ENCODE measurements at places on chromosomes 16 and 17.

DNA sequence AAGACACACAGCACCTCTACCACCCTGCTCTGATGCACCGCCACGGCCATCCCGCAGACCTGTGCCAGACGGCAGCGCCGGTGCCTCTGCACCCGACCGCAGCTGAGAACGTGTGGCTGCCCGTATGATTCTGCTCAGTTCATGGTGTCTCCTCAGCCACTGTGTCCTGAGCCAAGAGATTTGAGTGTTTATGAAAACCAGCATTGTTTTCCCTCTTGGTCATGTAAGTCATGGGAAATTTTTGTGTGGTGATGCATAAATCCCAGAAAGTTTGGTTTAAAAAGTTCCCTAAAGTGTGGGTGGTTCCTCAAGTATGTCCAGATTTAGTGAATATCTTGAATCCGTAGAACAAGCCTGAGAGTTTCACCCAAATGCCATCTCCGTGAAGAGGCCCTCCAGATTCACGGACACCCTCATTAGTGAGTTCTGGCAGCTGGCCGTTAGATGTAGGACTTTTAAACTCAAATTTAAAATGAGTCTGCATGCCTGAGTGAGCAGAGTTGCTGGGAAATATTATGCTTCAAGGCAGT, 57.6 kb downstream of the CDRT4 start:
- no peak for DNase-seq

DNA sequence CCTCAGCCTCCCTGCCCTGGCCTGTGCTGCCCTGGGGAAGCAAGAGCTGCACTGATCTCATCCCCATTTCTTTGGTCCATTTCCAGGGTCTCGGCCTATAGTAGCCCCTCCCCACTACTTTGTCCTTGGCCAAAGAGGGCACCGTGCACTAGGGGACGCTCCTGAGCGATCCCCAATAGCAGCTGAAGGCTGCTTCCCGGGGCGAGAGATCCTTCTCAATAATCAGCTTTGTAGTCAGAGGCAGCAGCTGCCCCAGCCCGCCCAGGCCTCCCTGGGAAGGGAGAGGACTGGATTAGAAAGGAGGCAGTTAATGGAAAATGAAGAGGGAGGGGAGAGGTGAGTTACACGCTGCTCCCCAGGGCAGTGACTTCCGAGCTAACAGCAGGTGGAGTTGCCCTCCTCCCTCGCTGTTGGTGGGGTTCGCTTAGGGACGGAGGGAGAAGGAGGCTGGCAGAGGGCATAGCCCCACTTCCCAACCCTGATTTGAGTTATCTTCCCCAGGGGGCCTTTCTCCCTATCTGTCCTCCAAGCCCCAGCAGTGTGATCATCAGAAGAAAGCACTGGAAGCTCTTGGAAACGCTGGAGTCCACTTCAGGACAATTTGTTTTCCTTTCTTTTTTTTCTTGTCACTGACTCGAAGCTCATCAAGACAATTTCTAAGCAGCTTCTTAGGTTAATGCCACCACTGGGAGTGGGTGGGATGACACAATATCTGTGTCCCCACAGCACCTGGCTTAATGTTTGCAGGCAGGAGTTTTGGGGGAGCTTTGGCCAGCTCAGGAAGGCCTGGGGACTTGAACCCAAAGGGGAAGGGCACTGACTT, 2.6 kb downstream of the MXRA7 start:
- DNase-seq = no peak

DNA sequence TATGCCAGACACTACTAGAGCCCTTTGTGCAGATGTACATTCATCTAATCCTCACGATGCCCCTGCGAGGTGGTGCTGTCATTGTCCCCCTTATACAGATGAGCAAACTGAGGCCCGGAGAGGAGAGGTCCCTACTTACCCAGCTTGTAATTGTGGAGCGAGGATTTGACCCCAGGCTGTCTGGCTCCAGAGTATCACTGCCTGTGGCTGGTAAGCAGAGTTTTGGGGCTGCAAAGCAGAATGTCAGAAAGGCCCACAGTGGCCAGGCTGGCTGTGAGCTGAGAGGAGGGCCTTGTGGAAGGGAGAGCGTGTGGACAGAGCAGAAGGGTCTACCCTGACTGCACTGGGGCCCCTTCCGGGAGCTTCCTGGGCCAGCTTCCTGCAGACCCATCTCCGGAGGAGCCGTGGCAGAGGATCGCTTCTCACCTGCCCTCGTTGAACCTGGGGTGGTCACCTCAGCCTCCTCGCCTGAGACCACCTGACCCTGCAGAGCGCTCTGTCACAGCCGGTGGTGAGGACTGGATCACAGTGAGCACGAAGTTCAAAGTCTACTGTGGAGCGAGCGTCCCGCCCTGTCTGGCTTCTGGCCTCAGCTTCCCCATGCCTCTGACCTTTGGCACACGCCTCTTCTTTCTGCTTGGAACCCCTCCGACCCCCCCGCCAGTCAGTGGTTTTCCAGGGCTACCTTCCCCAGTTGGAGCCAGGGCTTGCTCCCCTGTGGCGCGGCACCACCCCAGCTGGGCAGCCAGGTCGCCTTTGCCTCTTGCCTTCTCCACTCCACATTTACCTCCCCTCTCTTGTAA, 12.1 kb downstream of the CMIP start:
- no peak for DNase-seq

DNA sequence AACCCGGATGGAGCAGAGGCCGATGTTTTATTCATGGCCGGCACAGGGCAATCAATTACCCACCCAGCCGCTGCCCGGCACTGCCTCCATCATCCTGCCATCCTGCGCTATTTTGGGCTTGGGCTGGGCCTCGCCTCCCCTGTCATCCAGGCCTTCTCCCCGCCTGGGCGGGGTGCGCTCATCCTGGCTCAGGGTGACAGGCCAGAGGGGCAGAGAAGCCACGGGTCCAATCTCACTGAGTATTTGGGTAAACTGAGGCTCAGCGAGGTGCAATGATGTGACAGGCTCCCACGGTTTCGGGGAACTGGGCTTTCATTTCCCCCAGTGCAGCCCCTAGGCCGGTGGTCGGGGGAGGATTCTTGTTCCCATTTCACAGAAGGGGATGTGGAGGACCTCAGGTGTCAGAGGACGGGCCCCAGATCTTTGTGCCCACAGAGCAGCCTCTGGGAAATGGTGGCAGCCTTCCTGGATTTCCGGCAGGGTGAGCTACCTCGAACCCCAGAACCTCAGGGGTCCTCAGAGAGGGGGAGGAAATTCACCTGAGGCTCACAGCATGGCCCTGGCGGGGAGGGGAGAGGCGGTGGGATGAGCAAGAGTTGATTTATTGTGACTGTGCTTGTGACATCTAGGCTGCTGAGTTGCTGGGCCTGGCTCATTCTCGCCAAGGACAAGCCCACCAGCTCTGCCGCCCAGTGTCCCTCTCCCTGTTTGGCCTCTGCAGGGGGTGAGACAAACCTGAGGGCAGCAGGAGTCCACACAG, 23.8 kb upstream of the KCNJ12 start:
- no peak for DNase-seq

- no peak for DNase-seq
Observed at GRCh38 chr17:21061971-21062526, 19.2 kb upstream of the USP22 start.
